CD4-positive, alpha-beta T cell treated with Interleukin-10 for 1 hour (primary cell): ENCODE measurements at places on chromosomes 5 and 9.

DNA sequence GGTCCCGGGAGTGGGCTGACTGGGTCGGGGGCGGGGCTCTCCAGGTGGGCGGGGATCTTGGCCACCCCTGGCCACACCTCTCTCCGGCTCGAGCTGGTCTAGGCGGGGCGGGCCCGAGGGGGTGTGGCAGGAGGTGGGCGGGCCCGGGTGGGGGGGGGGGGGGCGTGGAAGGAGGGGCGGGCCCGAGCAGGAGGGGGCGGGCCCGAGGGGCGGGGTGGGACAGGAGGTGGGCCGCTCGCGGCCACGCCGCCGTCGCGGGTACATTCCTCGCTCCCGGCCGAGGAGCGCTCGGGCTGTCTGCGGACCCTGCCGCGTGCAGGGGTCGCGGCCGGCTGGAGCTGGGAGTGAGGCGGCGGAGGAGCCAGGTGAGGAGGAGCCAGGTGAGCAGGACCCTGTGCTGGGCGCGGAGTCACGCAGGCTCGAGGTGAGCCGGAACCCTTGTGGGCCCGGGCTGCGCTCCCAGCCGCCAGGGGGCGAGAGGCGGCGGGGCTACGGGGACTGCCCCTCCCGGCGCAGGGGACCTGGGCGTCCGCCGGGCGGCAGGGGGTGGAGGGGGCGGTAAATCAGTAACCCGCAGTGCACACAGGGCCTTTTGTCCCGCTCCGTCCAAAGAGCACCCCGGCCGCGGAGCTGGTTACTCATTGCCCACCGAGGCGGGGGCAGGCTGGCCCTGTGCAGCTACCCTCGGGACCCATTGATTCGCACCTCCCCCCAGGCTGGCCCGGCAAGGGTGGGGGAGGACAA is at the start of gene FGFR4:
Gene FGFR4 (plus strand): TSS at position 262 of the 744 bp plus-strand sequence. CDS start 2,688 bp downstream, outside the sequence.
- DNase-seq = peak; percentile 72

GRCh38 chr5:138763037-138763778 is 10.0 kb downstream of the CTNNA1 start:
- no peak for DNase-seq

GRCh38 chr9:394347-395052 is 179.8 kb downstream of the DOCK8 start:
- no peak for DNase-seq

- no peak for DNase-seq
Measured at GRCh38 chr9:96612105-96612965, 7.3 kb downstream of the CDC14B start.

DNA sequence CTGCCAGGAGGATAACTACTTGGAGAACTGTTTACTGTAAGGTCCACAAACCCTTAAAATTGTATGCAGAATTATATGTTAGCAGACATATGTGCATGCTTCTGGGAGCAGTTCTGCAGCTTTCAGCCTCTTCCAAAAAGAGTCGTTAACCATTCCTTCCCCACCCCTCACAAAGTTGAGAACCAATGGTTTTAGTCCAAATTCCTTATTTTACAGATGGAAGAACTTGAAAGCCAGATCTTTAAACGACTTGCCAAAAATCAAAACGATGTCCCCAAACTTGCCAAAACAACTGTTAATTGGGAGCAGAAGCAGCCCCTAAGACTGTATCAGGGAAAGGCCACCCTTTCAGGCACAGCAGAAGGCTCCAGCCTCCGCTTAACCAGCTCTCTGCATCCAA is 266.4 kb upstream of the ANKRD55 start:
- DNase-seq = no peak

DNA sequence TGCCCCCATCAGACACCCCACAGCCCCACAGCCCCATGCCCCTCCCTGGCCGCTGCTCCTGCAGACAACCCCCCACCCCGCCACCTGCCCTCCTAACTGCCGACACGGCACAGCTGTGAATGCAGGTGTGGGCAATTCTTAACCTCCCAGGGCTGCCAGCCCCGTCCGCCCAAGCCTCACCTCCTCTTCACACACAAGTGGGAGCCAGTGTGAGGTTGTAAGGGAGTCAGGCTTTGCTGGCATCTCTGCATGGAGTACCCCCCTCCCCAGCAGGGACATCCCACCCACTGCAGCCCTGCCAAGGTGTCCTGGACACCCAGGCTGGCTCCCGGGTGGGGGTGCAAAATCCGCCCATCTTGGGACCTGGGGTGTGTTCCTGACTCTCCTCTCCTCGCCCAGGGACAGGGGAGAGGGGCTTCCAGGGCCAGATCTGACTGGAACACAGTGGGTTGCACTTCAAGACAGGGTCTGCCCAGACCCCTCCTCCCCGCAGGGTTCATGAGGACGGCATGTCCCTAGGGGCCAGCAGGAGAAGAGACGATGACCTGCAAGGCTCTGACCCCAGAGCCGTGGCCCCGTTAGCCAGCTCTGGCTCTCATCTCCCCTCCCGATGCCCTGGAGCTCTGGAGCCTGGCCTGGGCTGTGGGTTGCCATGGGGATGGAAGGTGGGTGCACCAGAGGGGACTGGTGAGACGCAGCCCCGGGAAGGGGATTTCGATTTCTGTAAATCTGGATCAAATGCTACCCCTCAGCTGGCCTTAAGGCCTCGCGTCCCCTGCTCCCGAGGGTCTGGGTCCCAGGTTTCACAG is 34.4 kb downstream of the SARDH start:
- peak; percentile 13 for DNase-seq

- DNase-seq = no peak
Measured at GRCh38 chr5:124941051-124942049, 194.9 kb upstream of the ZNF608 start.

- no peak for DNase-seq
Measured at GRCh38 chr5:64526734-64527439, 21.1 kb downstream of the RGS7BP start.

DNA sequence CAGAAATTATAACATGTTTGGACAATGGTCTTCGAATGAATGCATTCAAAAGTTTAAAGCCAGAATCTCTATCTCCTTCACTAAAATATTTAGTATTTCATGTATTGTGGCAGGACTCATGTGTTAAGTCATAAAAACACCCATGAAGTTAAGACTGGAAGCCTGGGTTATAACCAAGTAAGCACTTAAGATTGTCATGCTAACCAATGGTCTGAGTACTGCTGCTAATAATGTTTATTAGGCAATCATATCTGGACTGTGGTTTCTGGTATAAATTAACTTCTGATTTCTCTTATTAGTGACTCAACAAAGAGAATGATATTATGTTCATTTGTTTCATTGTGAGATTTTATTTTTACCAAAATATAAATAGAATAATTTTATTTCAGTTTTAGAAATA is 297.9 kb upstream of the EDIL3 start:
- DNase-seq = no peak

- peak; percentile 58 for DNase-seq
Measured at GRCh38 chr5:81425569-81425968, 31.6 kb upstream of the ACOT12 start.

DNA sequence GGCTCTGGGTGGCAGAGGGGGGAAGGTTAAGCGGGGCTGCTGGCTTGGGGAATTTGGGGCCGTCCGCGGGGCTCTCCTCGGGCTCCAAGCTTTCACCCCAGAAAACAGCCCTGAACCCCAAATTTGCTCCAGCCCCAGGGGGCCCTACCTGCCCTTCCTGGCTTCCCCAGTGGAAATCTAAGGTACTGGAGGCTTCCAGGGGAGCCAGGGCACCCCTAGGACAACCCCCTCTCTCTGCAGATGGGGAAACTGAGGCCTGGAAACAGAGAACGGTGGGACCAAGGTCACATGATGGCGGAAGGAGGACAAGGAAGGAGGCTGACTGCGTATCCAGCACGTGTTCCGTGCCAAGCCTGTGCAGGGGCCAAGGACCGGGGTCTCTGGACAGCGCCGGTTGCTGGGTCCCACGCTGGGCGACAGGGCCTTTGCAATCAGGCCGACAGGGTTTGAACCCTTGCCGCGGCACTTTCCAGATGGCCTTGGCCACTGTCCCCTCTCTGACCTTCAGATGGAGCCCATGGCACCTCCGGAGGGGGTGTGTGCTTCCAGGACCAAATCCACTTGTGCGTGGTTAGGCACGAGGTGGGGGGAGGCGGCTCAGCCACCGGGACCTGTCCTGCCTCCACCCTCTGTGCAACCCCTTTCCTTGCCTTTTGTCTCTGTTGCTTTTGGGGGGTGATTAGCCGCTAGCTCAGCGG is 183.1 kb downstream of the C9orf50 start:
- no peak for DNase-seq

DNA sequence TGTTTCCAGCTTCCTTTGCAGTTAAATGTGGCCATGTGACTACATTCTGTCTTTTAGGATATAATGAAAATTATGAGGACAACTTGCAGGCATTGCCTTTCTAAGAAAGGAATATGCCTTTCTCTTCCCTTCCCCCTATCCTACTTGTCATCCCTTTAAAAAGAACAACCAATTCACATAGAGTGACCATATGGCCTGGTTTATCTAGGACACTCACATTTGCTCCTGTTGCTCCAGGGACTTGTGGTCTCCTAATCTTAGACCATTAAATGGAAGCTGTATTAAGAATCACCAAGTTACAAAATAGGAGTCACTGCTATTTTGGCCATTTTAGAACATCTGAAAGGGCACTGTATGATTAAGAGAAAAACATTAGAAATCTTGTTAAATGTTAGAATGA is 520.3 kb downstream of the DTWD2 start:
- DNase-seq = no peak

DNA sequence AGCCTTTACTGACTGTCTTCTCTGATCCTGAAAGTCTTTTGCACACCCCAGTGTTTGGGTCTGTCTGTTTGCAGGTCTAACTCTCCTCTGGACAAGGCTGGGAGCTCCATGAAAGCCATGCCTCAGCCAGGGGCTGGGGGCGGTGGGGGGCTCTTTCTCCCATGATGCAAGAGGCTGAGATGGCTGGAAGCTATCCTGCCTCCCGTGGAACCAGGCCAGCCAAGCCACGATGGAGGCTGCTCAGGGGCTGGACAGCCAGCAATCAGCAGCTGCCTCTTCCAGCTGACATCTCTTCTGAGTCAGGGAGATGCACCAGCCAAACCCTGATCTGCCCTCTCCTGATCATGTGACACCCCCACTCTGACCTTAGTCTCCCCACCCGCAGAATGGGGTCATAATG is 154.0 kb downstream of the BARX1 start:
- no peak for DNase-seq

GRCh38 chr5:103582364-103582763 is 19.8 kb upstream of the NUDT12 start:
- no peak for DNase-seq

- DNase-seq = no peak
Measured at GRCh38 chr5:5164163-5164562, 24.0 kb downstream of the ADAMTS16 start.

GRCh38 chr9:24500761-24501160 is 44.9 kb downstream of the IZUMO3 start:
- no peak for DNase-seq

DNA sequence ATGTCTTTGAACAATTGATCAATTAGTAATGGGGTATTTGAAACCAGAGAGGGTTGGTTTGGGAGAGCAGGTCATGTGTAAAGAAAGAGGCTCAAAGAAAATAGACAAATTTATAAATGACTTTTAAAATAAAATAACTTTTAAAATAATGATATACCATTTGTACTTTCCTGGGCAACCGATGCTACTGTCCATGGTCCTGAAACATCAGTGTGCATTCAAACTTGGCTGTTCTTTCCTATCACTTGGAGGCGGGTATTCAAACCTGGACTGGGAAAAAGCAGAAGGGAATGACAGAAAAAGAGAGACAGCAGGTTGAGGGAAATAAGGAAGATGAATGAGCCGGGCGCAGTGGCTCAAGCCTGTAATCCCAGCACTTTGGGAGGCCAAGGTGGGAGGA is 1446.4 kb upstream of the WWC1 start:
- DNase-seq = no peak

DNA sequence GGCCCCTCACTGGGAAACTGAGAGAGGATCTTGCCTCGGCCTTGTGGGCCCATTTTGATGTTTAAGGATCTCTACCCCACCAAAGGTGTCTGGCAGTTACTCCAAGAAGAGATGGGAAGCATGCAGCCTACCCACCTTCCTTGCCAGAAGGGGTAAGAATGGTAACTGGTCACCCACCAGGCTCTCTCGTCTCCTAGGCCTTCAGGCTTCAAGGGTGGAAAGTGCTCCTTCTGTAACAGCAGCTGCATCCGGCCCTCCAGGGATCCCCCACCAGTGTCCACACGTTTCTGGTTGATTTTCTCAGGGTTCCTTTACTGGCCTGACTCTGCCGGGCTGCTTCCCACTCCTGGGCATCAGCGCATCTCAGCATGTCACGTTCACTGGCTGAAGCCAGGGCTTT is 204.4 kb upstream of the IRX1 start:
- no peak for DNase-seq

- peak; percentile 75 for DNase-seq
Measured at GRCh38 chr5:76542887-76543690, 80.1 kb downstream of the F2RL2 start.

DNA sequence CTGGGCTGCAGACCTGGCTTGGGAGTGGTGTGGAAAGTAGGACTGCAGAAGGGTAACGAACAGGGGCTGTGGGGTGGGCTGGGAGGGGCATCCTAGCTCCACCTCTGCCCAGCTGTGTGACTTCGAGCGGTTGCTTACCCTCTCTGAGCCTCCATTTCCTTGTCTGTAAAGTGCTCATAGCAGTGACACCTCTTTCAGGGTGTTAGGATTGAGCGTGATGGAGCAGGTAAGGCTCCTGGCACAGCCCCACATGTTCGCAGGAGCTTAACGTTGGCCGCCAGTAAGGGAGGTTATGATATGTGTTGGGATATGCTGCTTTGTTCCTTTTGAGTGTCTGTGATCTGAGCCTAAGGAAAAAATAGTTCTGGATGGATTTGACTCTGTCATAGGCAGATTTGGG is 2.1 kb downstream of the NDST1 start:
- DNase-seq = no peak
